ENCODE measurements at places on chromosomes 6 and 20. TPM values are rescaled to one million over a fixed set of nuclear protein-coding genes. Genes with fewer than 3 reads are reported as not detected.

The KCNK17 gene
- 0.16 TPM for total RNA-seq

- peaks cover 26% of the 10 kb centered on the region for H3K4me1 ChIP-seq
- H3K36me3 ChIP-seq, result no peaks in the 10 kb centered on the region
- peak overlapping the region; percentile 83 for H3K4me3 ChIP-seq
- H3K27ac ChIP-seq, result peak overlapping the region; percentile 99
- DNase-seq, result no peak
Observed at GRCh38 chr20:63741354-63741675, 1.7 kb downstream of the SLC2A4RG start.

- H3K27ac ChIP-seq, result no peak overlapping the region
- no peak overlapping the region for H3K4me3 ChIP-seq
- DNase-seq, result no peak
- no peaks in the 10 kb centered on the region for H3K36me3 ChIP-seq
- no peaks in the 10 kb centered on the region for H3K27me3 ChIP-seq
- H3K4me1 ChIP-seq, result no peaks in the 10 kb centered on the region
Observed at GRCh38 chr6:73679009-73679408, 17.0 kb upstream of the CD109 start.

The HLA-DOA gene
- 2.1 TPM for total RNA-seq

- peaks cover 33% of the 10 kb centered on the region for H3K27me3 ChIP-seq
- no peak overlapping the region for H3K4me3 ChIP-seq
- no peak for DNase-seq
Observed at GRCh38 chr20:46178891-46179290, 60.8 kb downstream of the CD40 start.

DNA sequence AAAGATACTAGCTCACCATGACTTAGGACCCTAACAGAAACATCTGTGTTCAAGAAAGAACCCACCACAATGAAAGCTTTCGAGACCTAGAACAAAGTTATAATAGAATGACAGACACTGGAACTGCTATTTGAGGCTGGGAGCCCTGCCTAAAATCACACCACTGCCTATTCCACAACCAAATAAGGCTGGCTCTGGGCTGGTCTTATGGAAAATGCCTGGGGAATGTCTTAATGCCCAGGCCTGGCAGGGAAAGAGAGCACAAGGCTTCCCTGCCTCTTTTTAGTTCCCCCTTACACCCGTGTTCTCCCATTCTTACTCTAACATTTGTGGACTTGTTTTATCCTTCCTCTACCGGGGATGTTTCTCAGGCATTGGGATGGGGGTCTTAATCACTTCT lies 5.6 kb upstream of the METTL24 start:
- H3K36me3 ChIP-seq, result no peaks in the 10 kb centered on the region
- H3K27me3 ChIP-seq, result no peaks in the 10 kb centered on the region
- H3K4me1 ChIP-seq, result no peaks in the 10 kb centered on the region
- H3K27ac ChIP-seq, result no peak overlapping the region
- no peak overlapping the region for H3K4me3 ChIP-seq

DNA sequence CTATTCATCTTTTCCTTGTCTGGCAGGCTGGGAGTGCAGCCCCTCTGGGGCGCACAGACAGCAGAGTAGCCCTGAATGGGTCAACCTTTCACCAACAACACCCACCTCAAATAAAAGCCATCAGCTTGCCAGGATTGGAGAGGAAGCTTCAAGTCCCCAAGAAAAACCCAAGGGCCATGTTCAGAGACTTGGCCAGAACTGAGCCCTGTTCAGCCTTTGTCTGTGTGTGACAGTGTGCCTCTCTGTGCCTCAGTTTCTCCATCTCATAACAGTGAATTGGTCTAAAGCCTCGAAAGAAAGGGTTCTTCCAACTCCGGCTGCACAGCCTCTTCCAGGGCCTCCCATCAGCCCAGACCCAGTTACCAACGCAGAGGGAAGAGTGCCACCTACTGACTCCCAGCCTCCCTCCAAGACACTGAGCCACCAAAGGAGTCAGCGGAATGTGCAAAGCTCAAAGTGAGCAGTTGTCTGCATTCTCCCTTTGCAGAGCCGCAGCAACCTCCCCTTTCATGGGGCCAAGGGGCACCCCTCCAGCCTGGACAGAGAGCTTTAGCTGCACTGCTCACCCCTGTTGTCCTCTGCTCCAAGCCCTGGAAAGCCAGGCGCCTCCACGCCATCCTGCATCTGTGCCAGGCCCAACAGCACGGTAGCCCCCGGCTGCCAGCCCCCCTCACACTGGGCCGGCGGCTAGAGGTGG lies 82.7 kb upstream of the TOP1 start:
- peak; percentile 60 for DNase-seq
- H3K4me3 ChIP-seq, result no peak overlapping the region
- H3K27me3 ChIP-seq, result no peaks in the 10 kb centered on the region
- no peak overlapping the region for H3K27ac ChIP-seq

- no peaks in the 10 kb centered on the region for H3K27me3 ChIP-seq
- H3K4me3 ChIP-seq, result no peak overlapping the region
- no peaks in the 10 kb centered on the region for H3K36me3 ChIP-seq
- no peak overlapping the region for H3K27ac ChIP-seq
Observed at GRCh38 chr20:53706466-53707370, 113.1 kb upstream of the ZNF217 start.

- no peaks in the 10 kb centered on the region for H3K36me3 ChIP-seq
- H3K4me3 ChIP-seq, result no peak overlapping the region
- DNase-seq, result no peak
Observed at GRCh38 chr6:116029535-116029934, 31.2 kb downstream of the FRK start.

The BANF2 gene
- total RNA-seq, result not detected

DNA sequence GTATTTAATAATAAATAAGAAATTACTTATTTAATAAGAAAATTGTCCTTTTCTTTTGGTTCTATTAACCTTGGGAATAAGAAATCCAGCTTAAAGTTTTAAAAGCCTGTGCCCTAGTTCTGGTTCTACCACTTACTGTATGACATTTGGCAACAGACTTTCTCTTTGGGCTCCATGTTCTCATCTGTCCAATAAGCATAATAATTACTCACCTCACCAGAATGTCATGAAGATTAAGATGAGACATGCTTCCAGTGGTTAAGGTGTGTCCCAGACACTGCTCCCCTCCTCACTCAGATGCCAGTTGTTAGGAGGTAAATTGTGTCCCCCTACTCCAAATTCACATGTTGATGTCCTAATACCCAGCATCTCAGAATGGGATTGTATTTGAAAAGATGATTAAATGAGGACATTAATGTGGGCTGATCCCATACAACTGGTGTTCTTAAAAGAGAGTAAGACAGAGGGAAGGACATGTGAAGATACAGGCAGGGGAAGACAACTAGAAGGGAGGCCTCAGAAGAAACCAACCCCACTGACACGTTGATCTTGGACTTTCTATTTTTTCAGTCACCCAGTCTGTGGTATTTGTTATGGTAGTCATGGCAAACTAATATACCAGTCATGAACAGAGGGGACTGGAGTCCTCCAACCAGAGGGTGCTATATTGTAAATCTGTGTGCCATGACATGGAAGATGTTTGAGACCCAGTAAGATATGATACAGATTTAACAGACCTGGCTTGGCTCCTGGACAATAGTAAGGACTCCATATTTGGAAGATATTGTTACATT lies 6.4 kb upstream of the MICAL1 start:
- H3K4me3 ChIP-seq, result no peak overlapping the region
- no peaks in the 10 kb centered on the region for H3K4me1 ChIP-seq
- H3K27me3 ChIP-seq, result no peaks in the 10 kb centered on the region
- no peak for DNase-seq
- no peak overlapping the region for H3K27ac ChIP-seq

The EYS gene
- not detected for total RNA-seq

DNA sequence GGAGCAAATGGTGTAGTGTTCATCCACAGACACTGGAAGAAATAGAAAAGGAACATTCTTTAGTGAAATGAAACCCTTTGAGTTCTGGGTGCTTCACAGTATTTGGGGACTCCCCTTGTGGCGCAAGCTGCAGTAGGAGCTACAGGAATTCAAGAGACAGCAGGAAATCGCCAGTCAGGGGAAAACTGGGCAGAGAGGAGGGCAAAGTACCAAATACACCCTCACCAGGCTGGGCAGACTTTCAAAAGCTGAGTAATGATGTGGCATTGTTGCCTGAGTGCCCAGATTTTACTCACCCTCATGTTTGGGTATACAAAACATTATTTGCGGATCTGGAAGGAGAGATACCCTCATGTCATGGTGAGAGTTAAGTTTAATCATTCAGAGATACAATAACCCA lies 97.9 kb downstream of the SOD2 start:
- no peaks in the 10 kb centered on the region for H3K27me3 ChIP-seq
- no peaks in the 10 kb centered on the region for H3K4me1 ChIP-seq
- no peaks in the 10 kb centered on the region for H3K36me3 ChIP-seq
- H3K27ac ChIP-seq, result no peak overlapping the region
- no peak overlapping the region for H3K4me3 ChIP-seq
- DNase-seq, result no peak

GRCh38 chr6:135622081-135622480 lies 124.5 kb upstream of the AHI1 start:
- H3K4me3 ChIP-seq, result no peak overlapping the region
- H3K27ac ChIP-seq, result no peak overlapping the region
- no peaks in the 10 kb centered on the region for H3K36me3 ChIP-seq
- H3K4me1 ChIP-seq, result no peaks in the 10 kb centered on the region
- H3K27me3 ChIP-seq, result no peaks in the 10 kb centered on the region

DNA sequence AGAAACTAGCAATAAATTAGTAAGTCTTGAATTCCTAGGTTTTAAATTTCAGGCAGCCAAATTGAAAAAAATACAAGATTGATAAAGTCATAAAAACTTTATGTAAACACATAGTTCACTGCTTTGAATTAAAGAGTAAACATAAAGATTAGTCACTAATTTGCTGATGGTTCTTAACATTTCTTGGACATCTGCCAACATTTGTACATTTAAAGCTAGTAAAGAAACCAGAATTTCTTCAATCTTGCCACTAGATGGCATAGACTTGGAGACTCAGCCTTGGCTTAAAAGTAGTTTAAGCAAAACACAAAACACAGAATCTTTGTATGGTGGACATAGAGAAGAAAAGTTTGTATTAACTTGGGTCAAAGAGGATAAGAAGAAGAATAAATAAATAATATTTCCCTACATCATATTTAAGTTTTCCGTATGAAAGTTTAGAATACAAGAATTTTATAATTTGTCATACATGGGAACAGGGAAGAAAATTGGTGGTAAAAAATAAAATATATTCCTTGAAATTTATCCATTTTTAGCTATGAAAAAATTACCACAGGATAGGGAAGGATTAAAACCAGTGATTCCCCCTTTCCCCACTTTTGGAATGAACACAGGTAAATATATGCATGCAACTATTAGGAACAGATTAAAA lies 41.7 kb upstream of the FAM135A start:
- H3K4me1 ChIP-seq, result no peaks in the 10 kb centered on the region
- DNase-seq, result no peak
- no peaks in the 10 kb centered on the region for H3K36me3 ChIP-seq
- no peak overlapping the region for H3K4me3 ChIP-seq
- H3K27ac ChIP-seq, result no peak overlapping the region

- no peak overlapping the region for H3K27ac ChIP-seq
- no peaks in the 10 kb centered on the region for H3K27me3 ChIP-seq
- no peaks in the 10 kb centered on the region for H3K4me1 ChIP-seq
- DNase-seq, result no peak
- H3K36me3 ChIP-seq, result no peaks in the 10 kb centered on the region
- no peak overlapping the region for H3K4me3 ChIP-seq
Observed at GRCh38 chr6:166526937-166527336, 59.5 kb downstream of the RAMACL start.

DNA sequence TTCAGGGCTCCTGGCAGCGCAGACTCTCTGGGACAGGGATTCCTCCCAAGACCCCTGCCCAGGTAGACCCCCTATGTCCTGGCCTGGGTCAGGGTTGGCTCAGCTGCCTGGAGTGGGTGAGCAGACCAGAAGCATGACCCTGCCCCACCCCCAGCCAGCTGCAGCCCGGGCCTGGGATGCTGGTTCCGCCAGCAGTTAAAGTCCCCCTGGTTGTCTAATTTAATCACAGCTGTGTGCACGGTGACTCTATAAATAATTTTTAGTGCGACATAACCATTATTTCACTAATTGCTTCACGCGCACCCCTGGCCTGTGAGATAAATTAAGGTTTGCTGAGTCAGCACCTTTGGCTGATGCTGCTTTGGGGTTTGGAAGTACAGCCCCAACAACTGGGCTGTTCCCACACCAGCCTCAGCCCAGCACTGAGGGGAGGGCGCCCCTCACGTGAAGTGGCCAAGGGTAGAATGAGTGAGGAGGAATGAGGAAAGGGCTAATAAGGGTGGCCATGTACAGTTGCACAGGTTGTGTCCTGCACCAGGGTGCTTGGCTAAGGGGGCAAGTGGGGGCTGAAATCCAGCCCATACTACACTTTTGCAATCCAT lies 26.1 kb upstream of the CDH22 start:
- H3K36me3 ChIP-seq, result no peaks in the 10 kb centered on the region
- H3K4me3 ChIP-seq, result no peak overlapping the region
- no peak for DNase-seq
- no peak overlapping the region for H3K27ac ChIP-seq
- H3K4me1 ChIP-seq, result no peaks in the 10 kb centered on the region

- H3K4me1 ChIP-seq, result no peaks in the 10 kb centered on the region
- H3K36me3 ChIP-seq, result peaks cover 4% of the 10 kb centered on the region
- no peak for DNase-seq
- H3K4me3 ChIP-seq, result no peak overlapping the region
Observed at GRCh38 chr6:169778646-169779045, 27.2 kb downstream of the ERMARD start.

DNA sequence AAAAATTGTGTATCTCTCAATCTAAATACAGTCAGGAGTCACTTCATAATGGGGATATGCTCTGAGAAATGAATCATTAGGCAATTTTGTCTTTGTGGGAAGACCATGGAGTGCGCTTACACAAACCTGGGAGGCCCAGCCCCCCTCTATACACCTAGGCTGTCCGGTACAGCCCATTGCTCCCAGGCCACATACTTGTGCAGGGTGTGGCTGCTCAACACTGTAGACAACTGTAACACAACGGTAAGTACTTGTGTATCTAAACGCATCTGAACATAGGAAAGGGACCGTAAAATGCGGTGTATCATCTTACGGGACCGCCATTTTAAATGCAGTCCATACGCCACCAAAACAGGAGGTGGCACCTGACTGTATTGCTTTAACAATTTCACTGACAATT lies 58.0 kb upstream of the FRMD1 start:
- H3K27me3 ChIP-seq, result no peaks in the 10 kb centered on the region
- H3K4me1 ChIP-seq, result no peaks in the 10 kb centered on the region
- H3K36me3 ChIP-seq, result no peaks in the 10 kb centered on the region
- H3K4me3 ChIP-seq, result no peak overlapping the region
- H3K27ac ChIP-seq, result no peak overlapping the region

- H3K4me3 ChIP-seq, result no peak overlapping the region
- H3K36me3 ChIP-seq, result no peaks in the 10 kb centered on the region
- H3K27me3 ChIP-seq, result no peaks in the 10 kb centered on the region
- H3K4me1 ChIP-seq, result no peaks in the 10 kb centered on the region
- no peak for DNase-seq
Observed at GRCh38 chr6:106220485-106220884, 105.1 kb downstream of the ATG5 start.

DNA sequence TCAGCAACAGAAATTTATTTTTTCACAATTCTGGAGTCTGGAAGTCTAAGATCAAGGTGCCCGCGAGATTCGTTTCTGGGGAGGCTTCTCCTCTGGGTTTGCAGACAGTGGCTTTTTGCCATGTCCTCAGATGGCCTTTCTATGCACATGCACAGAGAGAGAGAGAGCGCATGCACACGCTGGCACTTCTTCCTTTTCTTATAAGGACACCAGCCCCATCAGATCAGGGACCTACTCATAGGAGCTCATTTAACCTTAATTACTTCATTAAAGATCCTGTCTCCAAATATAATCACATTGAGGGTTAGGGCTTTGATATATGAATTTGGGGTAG lies 260.7 kb upstream of the PLCB4 start:
- H3K4me1 ChIP-seq, result no peaks in the 10 kb centered on the region
- no peaks in the 10 kb centered on the region for H3K27me3 ChIP-seq
- H3K4me3 ChIP-seq, result no peak overlapping the region
- no peak for DNase-seq
- no peaks in the 10 kb centered on the region for H3K36me3 ChIP-seq
